NCI-H187 treated with DMSO at 0.1 percent for 48 hours (cell line): ENCODE measurements at places on chromosomes 5 and 9.

DNA sequence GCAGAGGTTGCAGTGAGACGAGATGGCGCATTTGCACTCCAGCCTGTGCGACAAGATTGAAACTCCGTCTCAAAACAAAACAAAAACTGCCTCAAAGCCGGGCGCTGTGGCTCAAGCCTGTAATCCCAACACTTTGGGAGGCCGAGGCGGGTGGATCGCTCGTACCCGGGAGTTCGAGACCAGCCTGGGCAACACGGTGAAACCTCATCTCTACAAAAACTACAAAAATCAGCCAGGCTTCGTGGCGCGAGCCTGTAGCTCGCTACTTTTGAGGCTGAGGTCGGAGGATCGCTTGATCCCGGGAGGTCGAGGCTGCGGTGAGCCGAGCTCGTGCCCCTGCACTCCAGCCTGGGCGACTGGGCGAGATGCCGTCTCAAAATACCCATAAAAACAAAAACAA lies 988 bp downstream of the GFM2 start:
- DNase-seq: no peak

GRCh38 chr5:68261569-68262065 lies 46.1 kb downstream of the PIK3R1 start:
- no peak for DNase-seq

- no peak for DNase-seq
These were observed 23.7 kb downstream of the KLHL3 start for GRCh38 chr5:137712139-137712667.

DNA sequence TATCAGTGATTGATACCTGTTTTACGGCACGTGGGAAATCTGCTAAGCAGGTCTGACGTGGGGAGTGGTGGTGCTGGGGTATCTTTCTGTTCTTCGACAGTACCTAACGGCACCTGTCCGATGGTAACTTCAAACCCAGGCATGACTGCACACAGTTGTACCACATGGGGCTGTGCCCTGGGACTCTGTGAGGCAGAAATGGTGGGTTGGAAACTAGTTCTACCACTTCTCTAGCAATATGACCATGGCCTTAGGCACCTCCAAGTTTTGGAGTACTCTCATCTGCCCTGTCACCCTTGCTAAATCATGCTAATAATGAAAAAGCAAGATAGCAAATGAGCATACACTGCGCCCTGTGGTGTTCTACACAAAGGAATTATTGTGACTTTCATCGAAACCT lies 30.9 kb downstream of the EPB41L4B start:
- no peak for DNase-seq

DNA sequence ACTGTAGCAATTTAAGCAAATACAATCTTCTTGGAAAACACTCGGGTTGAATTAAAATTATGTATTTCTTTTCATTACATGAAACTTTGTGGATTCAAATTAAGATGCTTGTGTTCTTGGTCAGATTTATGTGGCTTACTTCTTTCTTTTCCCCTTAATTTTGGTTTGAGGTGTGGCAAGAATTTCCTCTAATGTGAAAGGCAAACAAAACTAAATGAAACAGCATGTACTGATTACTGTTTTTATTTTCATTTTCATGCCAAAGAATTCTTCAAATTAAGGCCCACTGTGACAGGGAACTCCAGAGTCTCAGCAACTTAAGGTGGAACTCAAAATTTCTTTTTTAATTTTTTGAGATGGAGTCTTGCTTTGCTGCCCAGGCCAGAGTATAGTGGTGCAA lies at the start of gene OMD:
Gene OMD, minus strand, starts transcription at position 132 of the 400 bp plus-strand sequence. CDS start 6,913 bp downstream, outside the sequence.
- no peak for DNase-seq

DNA sequence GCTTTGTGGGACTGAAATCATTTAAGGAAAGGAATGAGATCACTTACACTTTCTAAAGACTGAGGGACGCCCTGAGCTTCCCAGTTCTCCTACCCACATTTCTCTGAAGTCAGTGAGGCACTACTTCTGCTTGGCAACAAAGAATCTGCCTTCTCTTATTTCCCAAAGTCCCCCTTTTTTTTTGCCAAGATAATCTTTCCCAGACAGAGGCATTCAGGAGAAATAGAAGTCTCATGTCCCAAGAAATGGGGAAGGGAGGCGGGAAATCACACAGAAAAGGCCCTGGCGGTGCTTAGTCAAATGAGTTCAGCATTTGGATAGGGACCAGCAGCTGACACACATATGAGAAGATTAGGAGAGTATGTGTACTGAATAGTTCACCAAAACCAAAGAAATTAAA lies 159.7 kb downstream of the MUSK start:
- DNase-seq: no peak

GRCh38 chr5:131441184-131441583 lies 177.3 kb downstream of the CDC42SE2 start:
- DNase-seq: no peak

- DNase-seq: no peak
These were observed 538.6 kb downstream of the ELAVL2 start for GRCh38 chr9:23287390-23287789.

GRCh38 chr5:3326841-3327232 lies 268.8 kb upstream of the IRX1 start:
- no peak for DNase-seq

DNA sequence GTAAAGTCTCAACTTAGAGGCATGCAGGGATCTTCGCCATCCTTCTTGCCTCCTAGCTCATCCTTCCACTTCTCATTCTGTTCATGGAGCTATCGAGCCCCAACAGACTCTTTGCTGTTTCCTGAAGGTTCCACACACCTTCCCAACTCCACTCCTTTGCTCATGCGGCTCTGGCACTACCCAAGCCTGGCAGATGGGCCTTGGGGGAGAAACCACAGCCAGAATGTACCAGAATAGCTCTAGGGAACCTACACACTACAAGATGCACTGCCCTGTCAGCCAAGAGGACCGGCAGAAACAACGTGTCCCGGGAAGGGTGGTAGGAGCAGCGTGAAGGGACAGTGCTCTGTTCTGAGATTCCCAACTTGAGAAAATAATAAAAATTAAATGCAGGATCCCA lies 178.9 kb downstream of the GABBR2 start:
- no peak for DNase-seq

GRCh38 chr5:74187757-74188156 lies 452.8 kb downstream of the ENC1 start:
- no peak for DNase-seq
